ENCODE measurements at places on chromosomes 1 and 21.

GRCh38 chr1:64197076-64197475 lies 6.3 kb upstream of the UBE2U start:
- no peak for DNase-seq

DNA sequence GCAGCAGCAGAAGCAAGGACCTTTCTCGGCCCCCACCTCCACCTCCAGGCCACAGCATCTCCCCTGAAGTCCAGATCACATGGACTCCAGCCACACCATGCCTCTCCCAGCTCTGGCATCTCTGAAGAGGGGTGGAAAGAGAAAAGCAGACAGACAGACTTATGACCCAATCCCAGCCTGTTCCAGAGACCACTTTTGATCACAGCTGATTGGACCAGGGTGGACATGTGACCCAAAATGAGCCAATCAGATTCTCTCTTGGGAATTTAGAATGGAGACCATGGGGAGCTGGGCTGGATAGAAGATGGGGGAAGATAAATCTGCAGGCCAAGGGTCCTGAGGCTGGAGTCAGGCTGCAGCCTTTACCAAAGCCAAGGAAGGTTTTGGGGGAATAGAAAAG lies 16.4 kb downstream of the HTR1D start:
- DNase-seq: no peak

- no peak for DNase-seq
Observed at GRCh38 chr1:88774151-88774556, 90.1 kb downstream of the PKN2 start.

DNA sequence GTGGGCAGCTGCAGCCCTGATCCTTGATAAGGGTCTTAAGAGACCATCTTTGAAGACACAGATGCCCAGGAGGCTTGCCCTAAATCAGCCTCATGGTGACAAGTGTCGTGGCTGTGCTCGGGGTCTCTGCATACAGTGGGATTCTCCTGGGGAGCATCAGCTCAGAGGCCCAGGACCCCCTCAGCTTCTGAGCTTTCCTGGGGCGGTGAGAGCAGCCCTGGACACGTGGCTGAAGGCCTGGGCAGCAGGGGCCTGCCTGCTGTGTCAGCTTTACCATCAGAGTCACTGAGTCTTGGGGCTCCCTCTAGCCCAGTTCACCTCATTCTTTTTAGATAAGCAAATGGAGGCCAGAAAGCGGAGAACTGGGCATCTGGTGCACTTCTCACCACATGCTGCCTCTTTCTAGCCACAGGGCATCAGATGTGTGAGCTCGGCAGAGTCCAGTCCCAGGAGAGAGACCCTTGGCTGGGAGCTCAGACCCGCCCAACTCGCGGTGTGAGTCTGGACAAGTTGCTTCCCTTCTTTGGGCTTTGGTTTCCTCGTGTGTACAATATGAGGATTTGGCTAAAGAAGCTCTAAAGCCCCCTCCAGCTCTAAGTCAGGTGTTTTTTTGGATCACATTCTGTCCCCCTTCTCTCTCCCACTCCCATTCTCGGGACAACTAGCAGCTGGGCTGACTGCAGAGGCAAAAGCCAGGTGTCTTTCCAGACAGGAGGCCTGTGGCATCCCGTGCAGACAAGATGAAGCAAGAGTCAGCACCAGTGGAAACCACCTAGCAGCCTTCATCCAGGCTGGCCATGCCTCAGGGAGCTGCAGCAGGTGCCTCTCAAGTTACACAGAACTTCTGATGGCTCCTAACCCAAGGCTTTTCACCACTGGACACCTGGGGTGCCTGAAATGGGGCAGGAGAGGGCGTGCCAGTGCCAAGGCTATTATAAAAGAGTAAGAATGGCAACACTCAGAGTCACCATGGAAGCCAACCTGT lies 119.1 kb downstream of the KCNN3 start:
- DNase-seq: no peak

DNA sequence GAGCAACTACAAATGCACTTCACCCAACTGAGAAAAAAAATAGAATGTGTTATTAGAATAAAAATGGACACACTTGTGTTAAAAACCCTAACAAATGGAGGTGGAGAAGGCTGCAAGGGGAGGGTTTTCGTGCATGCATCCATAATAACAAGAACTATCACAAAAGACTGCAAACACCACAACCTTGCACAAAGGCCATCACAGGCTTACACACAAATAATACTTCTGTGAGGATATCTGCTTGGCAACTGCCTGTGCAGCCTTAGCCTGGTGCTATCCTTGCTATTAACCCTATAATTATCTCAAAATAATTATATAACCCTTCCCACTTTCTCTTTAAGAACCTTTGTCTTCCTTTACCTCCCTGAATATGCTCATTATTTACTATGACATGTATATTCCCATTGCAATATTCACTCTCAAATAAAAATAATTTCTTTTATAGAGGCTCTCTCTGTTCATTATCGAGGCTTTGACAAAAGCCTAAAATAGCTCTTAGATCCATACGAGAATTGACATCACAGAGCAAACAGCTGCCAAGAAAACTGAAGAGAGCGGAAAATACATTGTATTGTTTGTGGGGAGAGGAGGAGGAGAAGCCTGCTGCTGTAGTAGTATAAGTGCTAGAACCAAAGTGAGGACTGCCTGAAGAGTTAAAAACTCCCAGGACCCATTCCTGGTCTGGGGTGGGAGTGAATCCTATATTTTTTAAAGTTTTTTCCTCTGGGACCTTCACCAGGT lies 1768.7 kb downstream of the BRINP3 start:
- no peak for DNase-seq

DNA sequence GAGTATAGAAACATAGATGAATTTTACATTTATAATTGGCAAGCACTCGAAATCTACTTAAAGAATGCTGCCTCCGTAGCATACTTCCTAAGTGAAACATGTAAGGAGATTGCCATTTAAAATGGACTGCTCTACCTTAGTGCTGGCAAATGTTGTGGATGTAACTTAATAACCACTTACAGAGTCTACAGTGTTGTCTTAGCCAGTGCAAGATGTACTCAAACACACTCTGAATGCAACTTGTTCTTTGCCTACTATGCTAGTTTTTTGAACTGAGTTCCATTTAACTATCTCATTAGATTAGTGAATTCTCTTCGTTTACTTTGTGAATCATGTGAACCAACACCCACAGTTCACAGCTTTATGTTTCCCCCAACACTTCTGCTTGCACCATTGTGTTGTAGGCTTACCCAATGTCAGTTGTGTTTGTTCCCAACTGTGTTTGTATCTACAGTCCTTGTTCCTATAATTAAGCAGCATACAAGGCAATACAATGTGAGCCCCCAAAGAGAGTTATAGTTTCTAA lies 345.5 kb upstream of the LYPLAL1 start:
- DNase-seq: no peak

- peak; percentile 33 for DNase-seq
Observed at GRCh38 chr1:183630748-183631147, 4.8 kb downstream of the ARPC5 start.

DNA sequence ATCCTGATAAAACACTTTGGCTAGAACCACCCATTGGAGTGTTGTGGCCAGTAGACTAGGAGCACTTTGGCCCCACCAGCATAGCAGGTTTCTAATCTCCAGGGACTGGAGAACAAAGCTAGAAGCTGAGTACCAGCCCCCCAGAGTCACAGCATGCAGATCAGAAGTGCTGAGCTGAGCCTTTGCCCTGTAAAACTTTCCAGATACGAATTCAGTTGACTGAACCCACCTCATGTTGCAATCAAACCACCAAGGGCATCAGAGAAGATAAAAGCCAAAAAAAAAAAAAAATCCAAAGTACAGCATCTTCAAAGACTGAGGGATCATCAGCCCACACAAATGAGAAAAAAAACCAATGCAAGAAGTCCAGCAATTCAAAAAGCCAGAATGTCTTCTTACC lies 8.7 kb upstream of the CD53 start:
- DNase-seq: no peak

GRCh38 chr1:23777979-23778814 lies at the start of gene PITHD1:
PITHD1 (plus strand) TSS chr1:23778418; CDS start chr1:23778516, 98 bp downstream.
- DNase-seq: peak; percentile 85

Measured in inflammatory macrophage treated with lipopolysaccharide for 1 hour (primary cell).